Left renal pelvis (tissue), 4 donors: ENCODE measurements at places on chromosomes 5 and 9.

DNA sequence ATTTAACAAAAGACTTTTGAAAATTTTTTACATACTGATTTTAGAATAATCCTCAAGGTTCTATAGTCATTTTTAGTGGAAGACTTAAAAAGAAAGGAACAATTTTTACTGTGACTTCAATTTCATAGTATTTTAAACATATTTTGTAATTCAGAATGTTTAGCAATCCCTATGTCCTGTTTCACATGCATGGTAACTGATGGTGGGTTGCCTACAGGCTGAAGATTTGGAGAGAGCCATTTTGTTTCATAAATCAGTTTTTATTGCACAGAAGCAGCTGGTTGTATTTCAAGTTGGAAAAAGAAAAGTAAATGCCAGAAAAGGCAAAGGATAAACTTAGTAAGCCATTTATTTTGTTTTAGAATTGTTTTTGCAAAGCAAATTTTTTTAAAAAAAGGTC lies 24.0 kb downstream of the STARD4 start:
- no peak for DNase-seq

- DNase-seq = no peak
Observed at GRCh38 chr9:109923471-109923760, 143.4 kb downstream of the PALM2AKAP2 start.

GRCh38 chr5:75551471-75551870 lies 39.8 kb downstream of the POLK start:
- no peak for DNase-seq

DNA sequence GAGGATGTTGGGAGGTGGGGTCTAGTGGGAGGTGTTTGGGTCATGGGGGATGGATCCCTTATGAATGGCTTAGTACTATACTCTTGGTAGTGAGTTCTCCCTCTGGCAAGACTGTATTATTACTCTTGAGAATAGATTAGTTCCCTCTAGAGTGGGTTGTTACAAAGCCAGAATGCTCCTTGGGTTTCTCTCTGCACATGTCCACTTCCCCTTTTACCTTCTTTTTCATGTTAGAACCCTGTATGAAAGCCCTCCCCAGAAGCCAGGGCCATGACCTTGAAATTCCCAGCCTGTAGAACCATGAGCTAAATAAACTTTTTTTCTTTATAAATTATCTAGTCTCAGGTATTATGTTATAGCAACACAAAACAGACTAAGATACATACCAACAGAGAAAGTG lies 31.1 kb downstream of the SLC24A2 start:
- no peak for DNase-seq

- DNase-seq = no peak
Observed at GRCh38 chr9:36881316-36881715, 152.8 kb downstream of the PAX5 start.

DNA sequence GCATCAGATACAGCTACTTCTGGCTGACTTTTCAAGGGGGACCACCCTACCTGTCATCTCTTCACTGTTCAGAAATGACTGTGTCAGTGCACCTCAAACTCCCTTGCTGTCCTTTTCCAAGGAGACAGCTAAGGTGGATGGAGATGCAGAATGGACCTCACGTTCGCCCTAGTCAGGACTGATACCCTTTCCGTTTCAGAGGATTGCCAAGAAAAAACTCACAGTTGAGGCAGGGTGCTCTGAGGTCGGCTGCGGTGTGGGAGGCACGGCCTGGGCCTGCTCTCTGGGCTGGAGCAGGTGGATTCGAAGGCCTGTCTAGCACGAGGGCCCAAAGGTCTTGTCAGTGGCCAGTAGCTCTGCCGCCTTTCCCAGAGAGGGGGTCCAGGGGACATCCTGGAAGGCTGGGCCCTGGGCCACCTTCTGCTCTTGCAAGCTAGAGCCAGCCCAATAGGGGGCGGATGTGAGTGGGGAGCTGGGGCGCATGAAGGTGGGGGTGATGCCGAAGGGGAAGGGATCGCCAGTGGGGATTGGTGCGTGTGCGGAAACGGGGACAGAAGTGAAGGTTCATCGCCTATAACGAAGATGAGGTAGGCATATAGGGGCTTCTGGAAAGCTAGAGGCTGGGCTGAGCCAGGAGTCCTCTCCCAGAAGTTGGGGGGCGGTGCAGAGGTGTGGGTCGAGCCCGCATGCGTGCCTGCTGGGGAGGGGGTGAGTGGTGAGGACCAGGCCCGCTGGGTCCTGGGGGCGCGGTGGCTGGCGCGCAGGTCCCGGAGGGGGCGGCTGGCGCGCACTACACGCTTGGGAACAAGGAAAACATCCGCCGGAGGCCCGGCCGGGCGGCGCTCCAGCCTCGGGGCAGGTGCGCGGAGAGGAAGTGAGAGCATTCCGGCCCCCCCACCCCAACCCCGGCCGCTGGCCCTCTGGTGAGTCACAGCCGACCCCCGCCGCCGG lies 2.5 kb upstream of the MSMP start:
- no peak for DNase-seq

GRCh38 chr5:15132816-15133405 lies 261.3 kb upstream of the ANKH start:
- DNase-seq = no peak

DNA sequence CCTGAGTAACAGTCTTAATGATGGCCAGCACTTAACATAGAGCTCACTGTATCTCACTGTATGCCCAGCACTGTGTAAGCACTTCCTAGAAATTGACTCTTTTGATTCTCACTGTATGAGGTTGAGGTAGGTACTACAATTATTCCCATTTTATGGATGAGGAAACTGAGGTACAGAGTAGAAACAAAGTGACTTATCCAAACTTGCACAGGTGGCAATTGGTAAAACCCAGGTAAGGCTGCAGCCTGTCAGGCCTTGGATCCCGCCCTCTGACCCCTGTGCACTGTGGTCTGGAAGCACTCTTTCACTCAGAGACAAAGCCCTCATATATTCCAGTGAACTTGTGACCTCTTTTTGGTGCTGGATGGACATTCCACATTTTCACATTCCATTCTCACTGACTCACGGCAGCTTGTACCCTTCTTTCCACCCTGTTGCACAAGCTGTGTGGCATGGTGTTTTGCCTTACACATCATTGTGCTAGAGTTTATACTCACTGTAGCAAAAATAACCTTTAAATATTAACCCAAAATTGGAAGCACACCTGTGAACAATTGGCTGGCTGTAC lies 21.7 kb downstream of the ANKRD55 start:
- DNase-seq = no peak

GRCh38 chr5:9335269-9335668 lies 210.6 kb downstream of the SEMA5A start:
- DNase-seq = no peak

DNA sequence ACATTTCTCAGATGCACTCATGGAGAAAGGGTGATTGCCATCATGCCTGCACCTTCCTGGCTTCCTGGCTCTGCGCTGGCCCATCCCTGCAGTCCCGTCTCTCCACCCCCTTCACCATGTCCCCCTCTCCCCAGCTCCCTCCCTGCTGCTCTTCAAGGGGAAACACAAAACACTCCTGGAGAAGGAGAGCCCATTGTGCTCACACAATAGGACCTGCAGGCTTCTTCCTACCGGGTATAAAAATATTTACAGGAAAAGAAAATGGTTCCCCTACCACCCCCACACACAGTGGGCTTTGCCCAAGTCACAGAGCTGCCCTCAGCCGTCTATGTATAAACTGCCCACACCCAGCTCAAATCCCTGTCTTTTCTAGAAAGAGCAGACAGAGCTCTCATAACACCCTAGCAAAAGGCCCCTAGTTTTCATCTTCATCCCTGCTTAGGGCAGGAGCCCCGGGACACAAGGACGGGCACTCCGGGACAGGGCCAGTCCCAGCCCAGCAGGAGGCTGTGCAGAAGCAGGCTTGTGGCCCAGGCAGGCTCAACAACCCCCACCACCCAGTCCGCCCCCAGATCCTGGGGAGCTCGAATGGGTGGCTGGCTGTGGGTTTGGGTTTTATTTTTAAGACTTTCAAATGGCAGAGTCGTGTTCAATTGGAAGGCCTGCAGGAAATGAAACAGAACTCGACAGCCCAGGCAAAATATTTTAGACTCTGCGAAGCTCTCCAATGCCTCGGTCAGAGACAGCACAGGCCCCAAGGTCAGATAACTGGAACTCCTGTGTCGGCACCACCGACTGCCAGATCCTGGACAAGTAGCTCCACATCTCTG lies 77.3 kb downstream of the LRSAM1 start:
- no peak for DNase-seq

DNA sequence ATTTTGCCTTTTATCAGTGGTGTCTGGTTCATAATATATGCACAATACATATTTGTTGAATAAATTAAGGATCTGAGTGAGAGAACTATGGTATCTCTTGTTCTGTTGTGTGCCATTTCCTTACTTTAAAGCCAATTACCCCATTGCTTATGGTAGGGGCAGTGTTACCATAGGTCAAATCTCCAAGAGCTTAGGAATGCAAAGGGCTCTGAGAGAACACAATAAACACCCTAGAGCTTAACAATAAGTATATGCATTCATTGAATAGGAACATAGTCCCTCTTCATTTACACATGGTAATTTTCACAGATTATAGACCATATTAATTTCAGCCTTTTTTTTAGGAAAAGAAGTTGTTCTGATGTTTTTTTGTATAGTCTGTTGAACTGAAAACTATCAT lies 112.2 kb downstream of the MCTP1 start:
- no peak for DNase-seq

- DNase-seq = no peak
Observed at GRCh38 chr5:15837551-15838289, 337.7 kb downstream of the FBXL7 start.

GRCh38 chr9:114247077-114247476 lies 75.8 kb upstream of the ORM1 start:
- no peak for DNase-seq

DNA sequence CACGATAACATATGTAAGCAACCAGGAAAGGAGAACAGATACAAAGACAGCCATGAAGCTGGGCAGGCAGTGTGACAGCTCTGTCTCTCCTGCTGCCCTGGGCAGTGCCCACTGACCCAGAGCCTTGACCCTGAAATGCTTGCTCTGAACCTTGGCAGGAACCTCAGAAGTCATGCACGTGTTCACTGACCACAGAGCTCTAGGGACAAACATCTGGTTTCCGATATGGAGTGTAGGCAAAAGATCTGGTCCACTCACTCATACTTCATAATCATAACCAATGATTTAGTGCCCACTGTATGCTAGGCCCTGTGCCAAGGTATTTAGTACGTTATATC lies 102.6 kb downstream of the FSTL4 start:
- DNase-seq = no peak

GRCh38 chr9:74942801-74943200 lies 9.9 kb downstream of the C9orf40 start:
- no peak for DNase-seq

GRCh38 chr5:155633338-155633957 lies 619.9 kb downstream of the KIF4B start:
- no peak for DNase-seq

GRCh38 chr9:112860451-112860850 lies 30.2 kb downstream of the SLC46A2 start:
- no peak for DNase-seq

DNA sequence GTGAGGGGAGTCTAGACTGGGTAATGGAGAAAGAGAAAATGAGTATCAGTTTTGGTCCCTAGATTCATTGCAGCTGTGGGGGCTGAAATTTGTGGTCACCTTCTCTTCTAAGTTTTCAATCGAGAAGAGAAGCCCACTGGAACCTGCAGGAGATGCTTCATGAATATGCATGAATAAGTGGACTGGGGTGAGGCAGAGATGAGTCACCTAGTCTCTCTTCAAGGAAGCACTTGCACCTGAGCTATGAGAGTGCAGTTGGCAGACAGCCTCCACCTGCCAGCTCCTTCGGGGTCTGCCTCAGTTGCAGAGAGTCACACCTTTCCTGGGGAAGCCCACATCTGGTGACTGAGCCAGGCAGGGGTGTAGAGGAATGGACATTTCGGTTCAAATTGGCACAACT lies 69.1 kb downstream of the ZNF366 start:
- DNase-seq = no peak
